Neural crest cell (in vitro differentiated cells): ENCODE measurements at places on chromosomes 12 and 14.
A peak's percentile ranks its signal among the peaks of the same experiment; 100 is the strongest.

- no peak for DNase-seq
Measured at GRCh38 chr12:13173012-13173932, 23.3 kb upstream of the EMP1 start.

DNA sequence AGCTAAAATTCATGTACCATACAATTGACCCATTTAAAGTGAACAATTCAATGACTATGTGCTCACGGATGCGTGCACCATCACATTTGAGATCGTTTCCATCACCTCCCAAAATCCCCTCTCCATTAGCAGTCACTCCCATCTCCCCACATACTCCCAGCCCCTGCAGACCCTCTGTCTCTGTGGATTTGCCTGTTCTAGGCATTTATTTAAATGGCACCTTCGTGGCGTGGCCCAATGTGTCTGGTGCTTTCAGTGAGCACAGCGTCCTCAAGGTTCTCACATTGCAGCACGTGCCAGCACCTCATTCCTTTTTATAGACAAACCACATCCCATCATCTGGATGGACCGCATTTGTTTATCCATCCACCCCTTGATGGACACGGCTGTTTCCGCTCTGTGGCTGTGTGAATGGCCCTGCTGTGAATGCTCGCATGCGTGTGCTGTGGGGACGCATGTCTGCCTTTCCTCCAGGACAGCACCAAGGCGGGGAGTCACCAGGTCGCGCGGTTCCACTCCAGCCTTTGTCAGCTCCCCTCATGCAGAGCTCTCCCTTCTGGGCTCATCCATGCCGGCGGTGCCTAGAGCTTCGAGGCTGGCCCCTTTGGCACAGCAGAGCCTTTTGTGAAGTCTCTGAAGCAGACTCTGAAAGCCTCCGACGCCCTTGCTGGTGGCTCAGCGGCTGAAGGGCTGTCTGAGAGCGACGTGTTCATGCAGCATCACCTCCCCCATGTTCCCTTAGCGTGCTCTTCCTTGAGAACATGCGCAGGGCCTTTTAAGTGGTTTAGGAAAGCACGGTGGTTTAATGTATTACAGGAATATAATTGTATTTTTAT, 184.4 kb downstream of the KIF26A start:
- DNase-seq, result no peak

GRCh38 chr12:112559784-112560183, 141.0 kb downstream of the PTPN11 start:
- DNase-seq, result no peak

DNA sequence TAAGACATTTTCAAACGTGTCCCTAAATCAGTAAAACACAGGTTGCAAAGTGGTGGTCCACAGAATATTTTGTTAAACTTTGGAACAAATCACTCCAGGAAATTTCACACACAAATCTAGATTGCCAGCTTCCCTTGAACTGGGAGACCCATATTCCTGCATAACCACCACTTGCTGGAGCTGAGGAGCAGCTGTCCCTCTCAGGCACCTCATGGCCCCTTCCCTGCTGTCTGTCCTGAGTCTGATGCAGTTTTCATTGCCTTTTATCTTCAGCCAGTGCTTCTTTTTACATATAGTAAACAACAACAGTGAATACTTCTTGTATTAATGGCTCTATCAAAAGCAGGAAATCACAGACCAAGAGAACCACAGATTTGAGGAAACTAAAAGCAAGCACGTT, 289.3 kb downstream of the MED13L start:
- no peak for DNase-seq

GRCh38 chr14:103022685-103023044, 34.7 kb downstream of the CDC42BPB start:
- DNase-seq, result no peak

DNA sequence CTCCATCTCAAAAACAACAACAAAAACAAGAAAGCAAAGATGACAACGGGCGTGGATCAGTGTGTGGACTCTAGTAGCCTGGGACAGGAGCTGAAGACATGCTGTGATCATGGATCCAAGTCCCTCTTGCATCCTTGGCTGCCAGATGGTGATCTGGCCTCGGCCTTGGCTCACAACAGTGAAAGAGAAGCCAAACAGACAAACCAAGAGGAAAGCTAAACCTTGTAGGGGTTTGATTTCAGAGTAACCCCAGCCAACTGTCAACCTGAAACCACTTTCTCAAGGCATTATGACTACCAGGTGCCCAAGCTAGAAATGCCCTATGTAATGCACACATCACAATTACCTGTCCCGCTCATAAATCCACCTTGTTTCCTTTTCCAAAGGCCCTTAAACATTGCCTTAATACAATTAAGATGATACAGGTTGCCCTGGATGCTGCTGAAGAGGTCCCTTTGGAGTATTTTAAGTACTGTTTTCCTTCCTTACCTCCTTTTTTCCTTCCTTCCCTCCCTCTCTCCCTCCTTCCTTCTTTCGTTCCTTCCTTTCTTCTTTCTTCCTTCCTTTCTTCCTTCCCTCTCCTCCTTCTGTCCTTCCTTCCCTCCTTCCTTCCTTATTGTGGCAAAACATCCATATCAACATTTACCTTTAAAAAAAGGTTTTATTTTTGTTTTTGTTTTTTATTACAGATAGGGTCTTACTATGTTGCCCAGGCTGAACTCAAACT, 41.4 kb upstream of the NINJ2 start:
- no peak for DNase-seq

DNA sequence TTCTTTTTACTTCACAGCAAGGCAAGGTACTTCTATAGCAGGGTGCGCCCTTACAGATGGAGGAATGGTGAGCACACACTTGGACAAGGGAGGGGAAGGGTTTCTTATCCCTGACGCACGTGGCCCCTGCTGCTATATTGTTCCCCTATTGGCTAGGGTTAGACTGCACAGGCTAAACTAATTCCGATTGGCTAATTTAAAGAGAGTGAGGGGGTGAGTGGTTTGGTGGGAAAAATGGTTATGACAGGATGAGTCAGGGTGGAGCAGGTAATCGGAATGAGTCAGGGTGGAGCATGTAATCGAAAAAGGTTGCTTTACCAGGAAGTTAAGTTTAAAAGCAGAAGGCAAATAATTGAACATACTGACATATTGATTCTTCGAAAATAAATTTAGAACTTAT, 23.7 kb upstream of the RAB21 start:
- DNase-seq, result no peak

GRCh38 chr12:100871195-100871734, 76.7 kb downstream of the ANO4 start:
- DNase-seq, result no peak

GRCh38 chr12:28954333-28954732, 194.7 kb upstream of the FAR2 start:
- no peak for DNase-seq

DNA sequence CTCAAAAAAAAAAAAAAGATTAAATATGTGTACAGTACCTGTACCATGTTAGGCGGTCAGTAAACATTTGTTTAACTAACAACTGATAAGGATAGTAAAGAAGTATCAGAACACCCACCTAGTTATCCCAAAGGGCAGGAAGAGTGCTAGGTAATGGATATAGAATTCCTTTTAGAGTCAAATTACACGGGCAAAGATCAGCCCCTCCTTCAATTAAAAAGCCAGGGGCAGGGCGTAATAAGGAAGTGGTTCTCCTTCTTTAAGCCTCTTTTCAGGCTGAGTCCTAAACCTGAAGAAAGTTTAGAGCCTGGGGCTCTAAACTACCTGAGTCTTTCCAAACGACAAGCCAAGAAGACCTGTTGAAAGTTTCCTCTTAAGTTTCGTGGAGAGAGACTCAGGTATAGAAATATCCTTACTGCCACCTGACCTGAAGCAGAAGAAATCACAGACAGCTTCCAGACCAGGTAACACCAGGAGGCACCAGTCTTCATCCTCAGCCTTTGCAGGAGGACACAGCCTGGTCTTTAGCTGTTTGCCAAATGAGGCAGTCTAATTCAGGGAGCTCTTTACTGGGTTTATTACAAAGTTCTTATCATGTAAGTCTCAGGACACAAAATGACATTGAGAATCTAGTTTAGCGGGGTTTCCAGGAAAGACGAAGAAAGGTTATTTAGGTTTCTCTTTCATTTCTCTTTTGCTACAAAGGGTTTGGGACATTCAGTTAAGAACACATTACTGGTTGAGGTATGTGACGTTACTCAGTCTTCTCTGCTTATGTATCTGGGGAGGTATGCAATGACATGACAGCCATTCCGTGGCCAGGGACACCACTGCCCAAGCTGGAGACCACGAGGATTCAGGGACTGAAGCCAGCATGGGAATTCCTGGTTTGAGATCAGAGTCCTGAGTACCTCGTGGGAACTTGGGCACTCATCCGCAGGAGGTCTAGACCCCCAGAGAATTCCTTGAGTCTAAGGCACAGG, at the start of gene BCL2L14:
Gene BCL2L14, plus strand, starts transcription at position 266 of the 983 bp plus-strand sequence. CDS start 8,367 bp downstream, outside the sequence.
- DNase-seq, result no peak

- no peak for DNase-seq
Measured at GRCh38 chr12:13444076-13444475, 247.6 kb downstream of the EMP1 start.

GRCh38 chr14:53764846-53765245, 191.8 kb downstream of the BMP4 start:
- DNase-seq, result no peak

- no peak for DNase-seq
Measured at GRCh38 chr14:80278293-80279023, 67.2 kb upstream of the DIO2 start.

GRCh38 chr12:95115641-95116040, 42.2 kb upstream of the NR2C1 start:
- DNase-seq, result no peak

DNA sequence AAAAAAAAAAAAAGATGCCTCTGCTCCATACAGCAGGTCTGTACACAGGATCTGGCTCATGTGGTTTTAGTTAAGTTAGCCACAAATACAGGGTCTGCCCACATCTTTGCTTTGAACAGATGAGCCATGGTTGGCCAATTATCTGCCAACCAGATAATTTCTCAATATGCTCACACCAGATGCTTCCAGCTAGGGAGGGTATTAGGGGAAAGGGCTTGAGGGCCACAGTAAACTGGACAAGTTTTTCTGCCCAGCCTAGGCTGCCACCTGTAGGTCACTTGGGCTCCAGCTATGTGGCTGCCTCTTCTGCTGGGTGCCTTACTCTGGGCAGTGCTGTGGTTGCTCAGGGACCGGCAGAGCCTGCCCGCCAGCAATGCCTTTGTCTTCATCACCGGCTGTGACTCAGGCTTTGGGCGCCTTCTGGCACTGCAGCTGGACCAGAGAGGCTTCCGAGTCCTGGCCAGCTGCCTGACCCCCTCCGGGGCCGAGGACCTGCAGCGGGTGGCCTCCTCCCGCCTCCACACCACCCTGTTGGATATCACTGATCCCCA, 776 bp downstream of the RDH5 start:
- DNase-seq, result no peak

DNA sequence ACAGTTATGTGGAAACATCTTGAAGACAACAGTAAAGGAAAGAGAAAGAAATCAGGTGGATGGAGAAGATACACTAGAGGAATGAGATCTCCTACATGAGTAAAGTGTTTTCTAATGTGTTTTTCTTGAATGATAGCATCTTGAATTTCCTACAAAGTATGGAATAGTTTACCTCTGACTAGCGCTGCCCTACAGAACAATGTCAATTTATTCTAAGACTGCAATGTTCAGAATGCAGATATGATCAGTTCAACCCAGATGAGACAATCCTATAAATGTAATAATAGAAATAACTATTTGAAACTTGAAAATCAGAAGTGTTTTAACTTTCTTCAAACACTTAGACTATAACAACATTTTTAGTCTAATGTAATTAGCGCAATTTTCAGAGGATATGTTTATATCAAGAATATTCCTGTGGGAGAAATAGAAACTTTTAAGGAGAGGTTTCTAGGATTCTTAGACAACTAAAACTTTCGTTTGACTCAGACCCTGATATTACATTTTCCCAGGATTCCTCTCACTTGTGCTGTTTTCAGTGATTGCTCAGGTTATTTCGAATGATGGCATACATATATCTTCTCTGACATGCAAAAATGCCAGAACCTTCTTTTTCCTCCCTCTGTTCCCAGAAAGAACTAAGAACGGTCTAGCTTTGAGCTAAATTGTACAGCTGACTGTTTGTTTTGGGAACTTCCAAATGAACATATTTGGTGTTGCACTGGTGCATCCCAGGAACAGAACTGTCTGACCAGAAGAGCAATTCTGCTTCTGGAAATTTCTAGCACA, 1017.4 kb downstream of the DIO2 start:
- no peak for DNase-seq

GRCh38 chr14:99729991-99730875, 46.1 kb downstream of the CYP46A1 start:
- peak; percentile 98 for DNase-seq

DNA sequence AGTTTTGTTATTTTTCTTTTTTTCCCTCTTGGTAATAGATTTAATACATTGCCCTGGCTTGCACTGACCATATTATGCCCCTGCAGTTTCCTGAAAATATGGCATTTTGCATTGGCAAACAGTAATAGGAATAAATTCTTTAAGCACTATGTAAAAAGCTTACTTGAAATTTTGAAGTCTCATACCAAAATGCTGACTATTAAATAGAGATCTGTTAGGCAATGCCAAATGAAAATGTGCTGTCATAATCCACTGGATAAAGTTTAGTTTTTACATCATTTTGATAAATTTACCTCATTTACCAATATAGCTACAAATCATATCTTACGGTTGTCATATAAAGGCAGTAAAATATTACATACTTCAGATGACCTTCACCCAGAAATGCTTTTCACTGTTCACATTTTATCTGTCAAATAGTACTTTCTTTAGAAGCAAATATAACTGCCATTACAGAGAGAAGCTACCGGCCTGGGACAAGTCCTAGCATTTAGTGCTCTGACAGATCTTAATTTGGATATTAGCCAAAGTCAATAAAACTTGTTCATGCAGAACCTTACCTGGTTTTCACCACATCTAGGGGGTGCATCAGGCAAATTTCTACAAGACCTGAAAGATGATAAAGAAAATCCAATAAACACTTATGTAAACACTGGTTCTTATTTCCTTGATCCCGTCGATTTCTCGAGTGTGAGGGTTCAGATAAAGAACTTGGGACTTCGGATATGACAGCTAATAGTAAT, 212.9 kb downstream of the PAX9 start:
- no peak for DNase-seq

GRCh38 chr12:42761601-42762350, 172.2 kb upstream of the PRICKLE1 start:
- DNase-seq, result no peak

GRCh38 chr12:11969437-11970154, 101.1 kb upstream of the BCL2L14 start:
- no peak for DNase-seq

DNA sequence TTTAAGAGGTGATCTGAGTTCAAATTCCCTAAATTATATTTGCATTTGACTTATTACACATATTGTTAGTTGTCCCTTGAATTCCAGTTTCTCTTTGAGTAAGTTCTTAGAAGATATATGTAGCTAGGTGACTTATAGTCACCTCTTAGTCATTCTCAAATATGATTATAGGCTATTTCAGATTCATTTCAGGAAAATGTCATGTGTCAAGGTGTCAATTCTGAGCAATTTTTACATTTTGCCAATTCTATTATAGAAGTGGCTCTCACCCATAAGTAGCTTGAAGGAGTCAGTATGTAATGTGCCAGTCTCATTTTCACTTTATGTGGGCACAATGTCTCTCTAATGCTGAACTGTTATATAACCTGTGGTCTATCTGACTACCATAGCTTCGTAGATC, 623.4 kb downstream of the DIO2 start:
- DNase-seq, result no peak
